ENCODE measurements at places on chromosomes 4 and X.

DNA sequence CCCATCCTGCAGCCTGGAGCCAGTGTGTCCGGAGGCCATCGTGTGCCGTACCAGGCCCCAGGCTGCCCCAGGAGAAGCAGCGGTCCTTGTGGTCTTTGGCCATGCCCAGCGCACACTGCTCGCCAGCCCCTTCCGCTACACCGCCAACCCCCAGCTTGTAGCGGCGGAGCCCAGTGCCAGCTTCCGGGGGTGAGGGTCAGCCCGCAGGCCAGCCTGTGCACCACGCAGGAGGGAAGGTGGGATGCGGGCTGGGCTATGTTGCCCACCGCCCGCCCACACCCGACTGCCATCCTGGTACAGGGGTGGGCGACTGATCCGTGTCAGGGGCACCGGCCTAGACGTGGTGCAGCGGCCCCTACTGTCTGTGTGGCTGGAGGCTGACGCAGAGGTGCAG lies 7.6 kb upstream of the SRPK3 start:
- DNase-seq: no peak

- DNase-seq: no peak
Observed at GRCh38 chr4:169900241-169900845, 125.9 kb downstream of the MFAP3L start.

GRCh38 chrX:119482481-119483480 lies 14.5 kb downstream of the SLC25A5 start:
- DNase-seq: no peak

GRCh38 chr4:163815776-163816175 lies 321.3 kb downstream of the TMA16 start:
- DNase-seq: no peak

GRCh38 chr4:41658163-41658562 lies 90.4 kb downstream of the PHOX2B start:
- no peak for DNase-seq

DNA sequence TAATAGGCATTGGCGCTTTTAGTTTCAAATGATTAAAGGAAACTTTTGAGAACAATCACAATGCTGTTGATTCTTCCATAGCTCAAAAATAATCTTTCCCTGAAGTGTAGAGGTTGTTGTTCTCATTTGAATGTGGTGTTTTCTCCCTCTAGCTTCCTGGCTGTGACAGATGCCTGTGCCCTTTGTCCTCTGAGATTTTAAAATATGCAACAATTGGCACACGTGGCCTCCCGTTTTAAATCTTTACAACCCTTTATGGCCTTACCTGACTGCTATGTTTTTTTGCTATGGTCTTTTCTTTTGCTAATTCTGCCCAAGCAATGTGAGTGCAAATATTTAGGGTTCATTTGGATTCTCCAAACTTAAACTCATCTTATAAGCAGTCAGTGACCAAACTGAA lies 22.9 kb upstream of the CASK start:
- DNase-seq: no peak

DNA sequence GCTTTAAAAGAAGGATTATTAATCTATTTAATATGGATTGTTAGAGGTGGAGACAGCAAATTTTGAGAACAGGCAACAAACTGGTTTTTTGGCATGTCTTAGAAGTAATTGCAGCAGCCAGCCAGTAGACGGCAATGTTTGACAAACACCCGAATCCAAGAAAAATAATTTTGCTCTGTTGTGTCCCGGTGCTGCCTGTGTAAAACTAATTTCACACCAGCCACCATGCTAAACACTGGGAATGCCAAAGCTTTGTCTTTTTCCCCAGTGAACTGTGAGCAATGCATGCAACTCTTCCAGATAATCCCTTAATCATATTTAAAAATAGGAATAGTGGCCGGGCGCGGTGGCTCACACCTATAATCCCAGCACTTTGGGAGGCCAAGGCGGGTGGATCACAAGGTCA lies 25.9 kb downstream of the SMIM31 start:
- DNase-seq: peak; percentile 3

- peak; percentile 29 for DNase-seq
Observed at GRCh38 chr4:40194602-40195161, 2.1 kb upstream of the RHOH start.

DNA sequence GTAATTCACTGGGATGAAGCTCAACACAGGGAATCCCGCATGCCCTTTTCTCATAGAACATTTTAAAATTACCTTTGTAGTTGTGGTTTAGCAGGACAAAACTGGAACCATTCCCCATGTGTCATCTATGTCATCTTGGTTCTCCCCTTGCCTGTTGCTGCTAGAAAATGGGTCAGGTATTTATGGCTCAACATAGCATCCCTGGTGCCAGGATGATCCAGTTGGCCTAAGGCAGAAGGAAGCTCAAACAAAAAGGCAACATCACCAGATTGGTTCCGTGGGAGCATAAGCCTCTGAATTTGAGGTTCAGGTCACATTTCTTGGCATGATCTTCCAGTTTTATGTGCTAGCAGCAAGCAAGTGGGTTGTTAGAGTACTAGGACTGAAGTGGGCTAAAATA lies 552.6 kb upstream of the BOD1L1 start:
- DNase-seq: no peak

DNA sequence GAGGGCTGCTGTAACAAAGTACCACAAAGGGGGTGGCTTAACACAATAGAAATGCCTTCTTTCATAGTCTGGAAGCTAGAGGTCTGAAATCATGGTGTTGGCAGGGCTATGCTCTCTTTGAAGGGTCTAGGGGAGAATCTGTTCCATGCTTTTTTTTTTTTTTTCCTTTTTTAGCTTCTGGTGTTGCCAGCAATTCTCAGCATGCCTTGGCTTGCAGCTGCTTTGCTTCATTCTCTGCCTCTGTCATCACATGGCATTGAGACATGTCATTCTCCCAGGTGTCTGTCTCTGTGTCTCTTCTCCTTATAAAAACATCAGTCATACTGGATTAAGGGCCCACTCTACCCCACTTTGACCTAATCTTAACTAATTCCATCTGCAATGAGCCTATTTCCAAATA lies 78.6 kb upstream of the BOD1L1 start:
- DNase-seq: no peak

- no peak for DNase-seq
Observed at GRCh38 chr4:101972791-101973190, 182.3 kb downstream of the BANK1 start.

- no peak for DNase-seq
Observed at GRCh38 chr4:153472122-153473037, 6.2 kb downstream of the TMEM131L start.

DNA sequence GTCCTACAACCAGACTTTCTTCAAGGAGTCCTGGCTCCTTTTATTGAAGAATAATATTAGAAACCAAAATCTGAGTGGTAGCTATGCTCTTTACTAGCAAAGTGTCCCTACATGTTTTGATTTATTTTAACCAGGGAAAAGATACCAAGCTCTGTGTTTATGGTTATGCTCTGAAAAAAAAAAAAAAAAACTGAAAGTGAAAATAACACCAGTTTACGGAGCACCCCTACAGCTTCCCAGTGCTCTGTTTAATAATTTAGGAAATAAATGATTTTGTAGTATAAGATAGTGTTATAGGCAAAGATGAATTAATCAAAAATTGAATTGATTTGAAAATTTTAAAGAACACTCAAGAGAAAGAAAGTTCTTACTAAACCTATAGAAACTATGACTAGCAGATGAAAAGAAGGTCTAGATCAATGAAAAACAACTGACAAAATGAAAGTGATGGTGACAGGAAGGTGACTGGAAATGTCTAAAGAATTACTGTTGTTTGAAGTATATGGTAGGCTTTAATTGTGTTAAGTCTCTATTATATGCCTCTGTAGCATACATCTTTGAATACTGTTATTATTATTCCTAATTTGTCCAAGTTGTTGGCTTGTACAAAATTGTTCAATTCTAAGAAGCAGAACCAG lies 1698.4 kb upstream of the PCDH10 start:
- no peak for DNase-seq

DNA sequence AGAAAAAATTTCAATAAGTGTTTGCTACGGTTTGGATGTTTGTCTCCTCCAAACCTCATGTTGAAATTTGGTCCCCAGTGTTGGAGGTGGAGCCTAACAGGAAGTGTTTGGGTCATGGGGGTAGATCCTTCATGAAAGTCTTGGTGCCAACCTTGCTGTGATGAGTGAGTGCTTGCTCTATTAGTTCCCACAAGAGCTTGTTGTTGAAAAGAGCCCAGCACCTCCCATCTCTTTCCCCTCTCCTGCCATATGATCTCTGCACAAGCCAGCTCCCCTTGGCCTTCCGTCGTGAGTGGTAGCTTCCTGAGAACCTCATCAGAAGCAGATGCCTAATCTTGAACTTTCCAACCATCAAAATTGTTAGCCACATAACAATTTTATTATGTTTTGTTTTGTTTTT lies 10.3 kb upstream of the RAB40A start:
- DNase-seq: no peak

DNA sequence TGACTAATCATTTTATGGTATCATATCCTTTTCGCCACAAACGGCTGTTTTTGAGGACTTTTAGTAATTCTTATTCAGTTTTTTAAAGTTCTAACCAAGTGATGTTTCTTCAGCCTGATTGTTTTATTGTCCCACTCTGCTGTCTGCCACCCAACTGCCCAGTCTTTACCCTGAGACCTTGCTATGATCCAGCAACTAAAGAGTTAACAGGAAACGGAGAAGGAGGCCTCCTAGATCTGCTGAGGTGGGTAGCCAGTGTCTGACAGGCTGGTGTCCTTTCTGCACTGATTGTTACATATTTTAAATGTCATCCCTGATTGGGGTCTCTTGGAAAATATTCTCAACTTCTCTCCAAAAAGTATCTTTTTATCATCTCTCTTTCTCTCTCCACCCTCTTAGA lies 7.9 kb upstream of the TMEM150C start:
- no peak for DNase-seq

- DNase-seq: no peak
Observed at GRCh38 chrX:149129767-149130166, 375.3 kb downstream of the IDS start.

All from smooth muscle cell of the brain vasculature (primary cell).